ENCODE measurements at places on chromosomes 1 and 21.

GRCh38 chr1:180232521-180233043, 2.5 kb downstream of the LHX4 start:
- no peak for DNase-seq

GRCh38 chr1:23344987-23345472, 946 bp upstream of the HNRNPR start:
- no peak for DNase-seq

DNA sequence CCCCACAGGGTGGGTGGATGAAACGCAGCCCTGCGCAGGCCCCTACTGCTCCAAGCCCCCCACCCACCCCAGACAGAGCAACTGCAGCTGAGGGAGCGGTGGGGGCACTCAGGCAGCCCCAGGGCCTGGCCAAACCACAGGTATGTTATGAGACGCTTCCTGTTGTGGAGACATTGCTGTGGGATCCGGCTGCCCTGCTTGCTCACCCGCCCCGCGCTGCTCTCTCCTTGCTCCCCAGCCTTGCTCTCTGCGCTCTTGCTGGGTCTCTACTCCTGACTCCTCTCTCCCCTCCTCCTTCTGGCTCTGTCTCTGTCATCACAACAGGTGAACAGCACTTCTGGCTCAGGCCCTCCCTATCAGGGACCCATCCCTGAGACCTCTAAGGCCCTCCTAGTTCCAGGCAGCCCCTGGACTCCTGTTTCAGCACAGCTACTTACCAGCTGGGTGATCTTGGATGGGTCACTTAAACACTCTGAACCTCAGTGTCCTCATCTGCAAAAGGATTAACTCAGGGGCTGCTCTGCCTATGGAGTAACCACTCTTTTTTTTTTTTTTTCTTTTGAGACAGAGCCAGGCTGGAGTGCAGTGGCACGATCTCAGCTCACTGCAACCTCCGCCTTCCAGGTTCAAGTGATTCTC, 15.9 kb downstream of the COL8A2 start:
- DNase-seq = peak; percentile 59

- no peak for DNase-seq
These were observed 20.9 kb downstream of the RCAN1 start for GRCh38 chr21:34593954-34594531.

DNA sequence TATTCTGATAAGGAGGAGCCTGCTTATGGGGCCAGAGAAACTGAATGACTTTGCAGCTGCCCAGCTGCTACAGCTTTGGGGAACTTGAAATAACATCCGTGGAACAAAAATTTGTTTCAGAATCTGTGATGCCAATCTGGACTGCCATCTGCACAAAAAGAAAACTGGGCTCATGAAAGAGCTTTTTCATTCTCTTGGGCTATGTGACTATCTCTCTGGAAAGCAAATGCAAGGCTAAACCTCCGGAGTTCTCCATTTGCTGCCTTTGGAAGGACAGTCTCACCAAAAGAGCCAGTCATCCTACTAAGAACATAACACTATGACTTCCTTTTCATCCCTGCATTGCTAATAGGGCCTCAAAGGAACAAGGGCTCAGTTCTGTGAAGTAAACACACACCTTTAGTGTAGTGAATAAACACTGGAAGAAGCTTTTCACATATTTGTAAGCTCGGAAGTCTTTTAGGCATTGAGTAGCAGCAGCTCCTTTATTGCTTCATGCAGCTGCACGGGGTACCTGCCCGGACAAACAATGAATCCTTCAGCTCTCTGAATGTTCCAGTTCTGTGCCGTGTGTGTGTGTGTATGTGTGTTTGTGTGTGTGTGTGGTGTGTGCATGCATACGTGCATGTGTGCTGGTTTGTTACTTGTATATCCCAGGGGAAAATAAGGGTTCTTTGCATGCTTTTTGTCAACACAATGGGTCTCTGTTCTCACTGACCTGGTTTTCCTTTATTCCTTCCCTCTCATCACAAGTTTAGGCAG, 255.5 kb upstream of the SGIP1 start:
- no peak for DNase-seq

Measured in CD4-positive, alpha-beta T cell treated with Interleukin-6 at 100 ng/mL for 8 hours (primary cell).